Type B pancreatic cell (in vitro differentiated cells): ENCODE measurements at places on chromosomes 11 and 22. TPM values are rescaled to one million over a fixed set of nuclear protein-coding genes. Genes with fewer than 3 reads are reported as not detected.

DNA sequence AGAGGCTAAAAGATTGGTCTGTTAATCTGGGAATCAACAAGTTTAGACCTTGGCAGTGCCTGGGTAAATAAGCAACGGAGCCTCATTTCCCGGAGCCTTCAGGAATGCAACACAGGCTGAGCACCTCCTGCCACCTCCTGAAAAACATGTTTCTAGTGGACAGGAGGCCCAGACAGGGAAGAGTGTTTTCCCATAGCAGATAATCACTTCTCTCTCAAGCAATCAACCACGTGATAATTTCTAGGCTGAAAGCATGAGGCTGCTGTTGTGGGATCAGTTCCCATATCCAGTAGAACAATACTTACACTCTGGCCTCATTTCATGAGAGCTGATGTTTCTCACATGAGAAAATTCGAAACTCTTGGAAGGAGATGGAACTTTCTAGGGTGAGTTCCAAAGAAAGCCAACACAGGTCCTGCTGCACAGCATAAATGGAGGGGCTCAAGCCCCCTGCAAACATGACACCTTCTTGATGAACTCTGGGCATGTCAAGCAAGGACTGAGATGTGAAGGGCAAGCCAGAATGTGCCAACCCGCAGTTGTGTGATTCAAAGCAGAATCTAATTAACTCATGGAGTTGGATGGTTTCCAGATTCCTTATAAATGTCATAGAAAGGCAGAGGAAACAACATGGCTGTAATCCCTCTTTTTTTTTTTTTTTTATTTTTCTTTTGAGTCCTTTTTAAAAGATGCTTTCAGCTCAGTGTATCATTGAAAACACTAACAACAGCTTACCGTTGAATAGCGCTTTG, 228.5 kb upstream of the SESN3 start:
- DNase-seq = no peak

HBE1 gene
- 1.3 TPM in 1 of 2 replicates, not detected in the other for total RNA-seq

TSPAN18 gene
- 29.0 and 52.8 TPM in 2 replicates for total RNA-seq

ANKK1 gene
- 0.36 and 0.53 TPM in 2 replicates for total RNA-seq

PRR33 gene
- total RNA-seq = not detected in 2 replicates

NXPE4 gene
- not detected in 2 replicates for total RNA-seq

DNA sequence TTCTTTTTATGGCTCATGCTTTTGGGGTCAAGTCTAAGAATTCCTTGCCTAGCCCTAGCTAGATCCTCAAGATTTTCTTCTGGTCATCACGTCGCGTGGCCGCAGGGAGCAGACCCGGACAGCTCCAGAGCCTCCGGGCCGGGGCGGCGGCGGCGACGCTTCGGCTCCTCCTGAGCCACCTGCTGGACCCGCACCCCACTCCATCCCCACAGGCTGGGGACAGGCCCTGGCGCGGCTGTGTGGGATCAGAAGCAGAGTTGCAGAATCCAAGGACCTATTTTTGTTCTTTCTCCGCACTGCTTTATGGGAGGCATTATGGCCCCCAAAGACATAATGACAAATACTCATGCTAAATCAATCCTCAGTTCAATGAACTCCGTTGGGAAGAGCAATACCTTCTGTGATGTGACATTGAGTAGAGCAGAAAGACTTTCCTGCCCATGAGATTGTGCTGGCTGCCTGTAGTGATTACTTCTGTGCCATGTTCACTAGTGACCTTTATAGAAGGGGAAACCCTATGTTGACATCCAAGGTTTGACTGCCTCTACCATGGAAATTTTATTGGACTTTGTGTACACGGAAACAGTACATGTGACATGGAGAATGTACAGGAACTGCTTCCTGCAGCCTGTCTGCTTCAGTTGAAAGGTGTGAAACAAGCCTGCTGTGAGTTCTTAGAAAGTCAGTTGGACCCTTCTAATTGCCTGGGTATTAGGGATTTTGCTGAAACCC, 12.4 kb upstream of the SCARF2 start:
- DNase-seq = no peak

CTSW gene
- not detected in 2 replicates for total RNA-seq

DNA sequence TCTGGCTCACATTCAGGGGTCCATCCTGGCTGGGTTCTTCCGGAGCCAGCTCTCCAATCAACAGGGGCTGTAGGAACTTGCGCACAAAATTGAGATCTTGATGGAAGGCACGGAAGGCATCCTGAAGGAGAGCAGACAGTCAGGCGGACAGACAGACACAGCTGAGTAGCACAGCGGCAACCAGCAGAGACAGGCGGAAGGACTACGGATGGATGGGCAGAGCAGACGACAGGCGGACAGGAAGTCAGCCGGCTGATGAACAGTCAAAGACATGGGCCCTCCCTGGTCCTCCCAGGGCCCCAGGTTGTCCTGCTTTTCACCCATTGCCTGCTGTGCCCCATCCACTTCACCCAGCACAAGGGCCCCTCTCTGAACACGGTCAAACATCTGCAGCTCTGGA, 11.3 kb downstream of the FADS3 start:
- DNase-seq = no peak

GRCh38 chr11:83112886-83113285, 41.2 kb upstream of the RAB30 start:
- DNase-seq = no peak

IGSF22 gene
- total RNA-seq = 0.07 and 0.26 TPM in 2 replicates

DNA sequence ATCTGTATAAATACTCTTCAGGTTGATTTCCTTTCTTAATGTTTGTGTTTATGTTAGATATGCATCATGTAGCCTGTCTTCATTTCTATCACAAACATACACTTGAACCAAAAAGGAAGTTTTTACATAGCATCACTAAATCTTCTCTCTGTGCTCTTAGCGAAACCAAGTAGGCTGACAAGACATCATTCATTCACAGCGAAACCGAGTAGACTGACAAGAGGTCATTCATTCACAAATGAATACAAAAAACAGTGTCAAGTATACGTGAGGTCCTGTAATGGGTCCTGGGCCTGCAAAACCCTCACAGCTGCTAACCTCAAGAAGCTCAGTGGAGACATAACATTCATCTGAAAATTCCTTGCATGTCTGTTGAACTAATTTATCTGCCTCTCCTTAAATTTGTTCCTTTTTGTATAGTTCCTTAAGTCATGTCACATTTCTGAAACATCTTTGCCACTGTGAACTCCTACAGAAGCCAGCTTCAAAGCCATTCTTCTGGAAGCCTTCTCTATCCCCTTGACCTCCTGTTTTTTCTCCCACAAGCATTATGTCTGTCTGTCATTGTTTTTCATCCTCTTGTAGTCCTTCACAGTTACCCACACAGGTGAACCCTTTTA, 9.8 kb upstream of the HBE1 start:
- no peak for DNase-seq

REXO2 gene
- 84.9 and 166 TPM in 2 replicates for total RNA-seq

DNA sequence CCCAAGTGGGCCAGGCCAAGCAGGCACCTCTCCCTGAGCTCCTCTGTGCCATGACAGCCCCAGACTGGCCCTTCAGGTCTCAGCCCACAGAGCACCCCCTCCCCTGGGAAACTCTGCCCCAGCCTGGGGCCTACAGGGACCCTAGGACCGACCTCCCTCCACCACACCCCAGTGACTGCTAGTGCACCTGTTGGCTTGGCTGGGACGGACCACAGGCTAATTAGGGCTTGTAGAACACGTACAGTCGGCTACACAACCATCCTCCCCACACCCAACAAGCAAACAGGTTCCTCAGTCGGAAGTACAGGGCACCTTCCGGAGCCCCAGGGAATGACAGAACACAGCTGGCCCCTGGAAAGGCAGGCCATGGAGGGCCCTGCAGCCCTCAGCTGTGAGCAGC, 4.3 kb downstream of the SBF1 start:
- no peak for DNase-seq

DNA sequence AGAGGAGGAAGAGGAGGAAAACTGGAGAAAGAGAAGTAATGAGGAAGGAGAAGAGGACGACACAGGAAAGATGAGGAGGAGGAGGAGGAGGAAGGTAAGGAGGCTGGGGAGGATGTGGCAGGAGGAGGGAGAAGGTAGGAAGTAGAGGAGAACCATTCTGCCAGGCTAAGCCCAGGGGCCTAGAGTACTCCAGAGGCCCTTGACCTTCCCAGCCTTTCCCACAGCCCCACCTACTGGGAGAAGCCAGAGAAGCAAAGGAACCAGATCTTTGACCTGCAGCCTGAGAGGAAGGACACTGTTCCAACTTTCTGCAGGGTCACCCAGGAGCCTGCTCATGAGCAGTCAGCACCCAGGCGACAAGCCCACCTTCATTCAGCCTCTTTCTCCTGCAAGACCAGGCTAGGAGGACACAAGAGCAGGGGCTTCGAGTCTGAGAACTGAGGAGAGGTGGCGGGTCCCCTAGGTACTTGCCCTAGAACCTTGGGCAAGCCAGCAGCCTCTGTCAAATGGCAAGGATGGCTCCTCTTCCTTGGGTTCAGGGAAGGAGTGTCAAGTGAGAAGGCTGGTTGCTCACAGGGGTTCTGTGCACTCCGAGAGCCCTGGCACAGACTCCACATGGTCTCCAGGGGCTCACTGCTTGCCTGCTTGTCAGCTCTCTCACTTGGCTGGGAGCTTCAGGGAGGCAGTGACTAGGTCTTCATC, 27.9 kb upstream of the OAF start:
- DNase-seq = peak; percentile 62
